EH (cell line): ENCODE measurements at places on chromosomes 11 and 22.

- DNase-seq, result peak; percentile 90
Measured at GRCh38 chr22:29767171-29768051, at the start of gene UQCR10. UQCR10 (plus strand) TSS chr22:29767369; CDS start chr22:29767399, 30 bp downstream.

DNA sequence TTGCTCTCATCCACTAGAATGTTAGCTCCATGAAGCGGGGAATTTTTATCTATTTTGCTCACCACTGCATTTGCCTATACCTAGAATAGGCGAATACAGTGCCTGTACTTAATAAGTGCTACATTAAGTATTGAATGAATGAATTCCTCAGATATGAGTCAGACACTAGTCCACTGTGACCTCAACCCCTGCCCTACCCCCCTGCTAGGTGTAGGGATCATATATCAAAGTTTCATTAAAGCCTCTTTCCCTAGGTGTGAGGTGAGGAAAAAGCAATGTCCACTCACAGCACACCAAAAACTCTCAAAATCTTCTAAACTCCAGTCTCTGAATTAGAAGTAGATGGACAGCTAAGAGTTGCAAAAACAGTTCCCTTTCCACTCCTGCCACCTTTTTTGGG lies 9.8 kb upstream of the PSMA1 start:
- DNase-seq, result no peak

DNA sequence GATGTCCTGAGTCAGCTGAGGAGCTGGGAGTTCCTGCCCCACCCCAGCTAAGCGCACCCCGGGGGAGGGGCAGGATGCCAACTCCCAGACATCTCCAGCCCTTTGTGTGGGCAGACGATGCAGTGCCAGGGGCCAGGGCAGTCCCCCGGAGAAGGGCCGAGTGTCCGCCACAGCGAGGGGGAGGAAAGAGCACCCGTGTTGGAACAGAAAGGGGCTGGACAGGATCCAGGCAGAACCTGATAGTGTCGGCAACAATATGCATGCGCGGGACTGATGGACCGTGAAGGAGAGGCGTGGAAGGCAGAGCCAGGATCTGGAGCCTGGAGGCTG lies 1434.7 kb downstream of the BRD1 start:
- no peak for DNase-seq

GRCh38 chr11:64731601-64732000 lies 8.6 kb upstream of the NRXN2 start:
- DNase-seq, result no peak

DNA sequence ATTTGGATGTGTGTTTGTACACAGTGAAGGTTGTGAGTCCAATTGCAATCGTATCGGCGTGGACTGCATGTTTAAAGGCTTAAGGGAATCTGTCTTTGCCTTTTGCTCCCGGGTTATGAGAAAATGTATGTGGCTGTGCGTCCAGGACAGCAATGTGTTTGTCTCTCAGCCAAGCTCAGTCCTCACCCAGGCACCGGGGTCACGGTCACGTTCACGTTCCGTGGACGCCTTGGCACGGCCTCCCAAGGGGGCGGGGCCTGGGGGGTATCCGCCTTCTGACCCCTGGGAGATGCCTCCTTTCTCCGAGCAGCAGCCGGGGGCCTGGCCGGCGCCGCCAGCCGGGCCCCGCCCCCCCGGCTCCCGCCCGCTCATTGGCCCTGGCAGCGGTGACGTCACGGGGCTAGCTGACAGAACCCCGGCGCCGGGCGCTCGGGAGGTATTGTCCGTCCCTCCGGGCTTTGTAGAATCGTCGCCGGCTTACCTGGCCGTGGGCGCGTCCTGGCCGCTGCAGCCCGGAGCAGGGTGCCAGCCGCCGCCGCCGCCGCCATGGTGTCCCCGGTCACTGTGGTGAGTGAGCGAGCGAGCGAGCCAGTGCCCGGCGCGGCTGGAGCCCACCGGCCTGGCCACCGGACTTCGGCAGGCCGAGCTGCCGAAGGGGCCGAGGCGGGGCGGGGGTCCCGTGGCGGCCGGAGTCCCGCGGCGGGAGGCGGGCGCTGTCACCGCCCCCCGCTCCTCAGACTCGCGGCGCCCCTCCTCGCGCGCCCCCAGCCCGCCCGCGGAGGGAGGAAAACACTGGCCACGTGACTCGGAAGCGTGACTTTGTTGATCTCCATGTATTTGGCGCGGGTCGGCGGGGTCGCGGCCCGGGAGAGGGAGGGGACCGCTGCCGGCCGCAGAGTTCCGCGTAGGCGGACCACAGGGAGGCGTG lies at the start of gene TMEM86A:
TSS of gene TMEM86A (plus strand) at position 439 of the 928 bp plus-strand sequence. CDS start at position 547, 108 bp downstream.
- peak; percentile 84 for DNase-seq

DNA sequence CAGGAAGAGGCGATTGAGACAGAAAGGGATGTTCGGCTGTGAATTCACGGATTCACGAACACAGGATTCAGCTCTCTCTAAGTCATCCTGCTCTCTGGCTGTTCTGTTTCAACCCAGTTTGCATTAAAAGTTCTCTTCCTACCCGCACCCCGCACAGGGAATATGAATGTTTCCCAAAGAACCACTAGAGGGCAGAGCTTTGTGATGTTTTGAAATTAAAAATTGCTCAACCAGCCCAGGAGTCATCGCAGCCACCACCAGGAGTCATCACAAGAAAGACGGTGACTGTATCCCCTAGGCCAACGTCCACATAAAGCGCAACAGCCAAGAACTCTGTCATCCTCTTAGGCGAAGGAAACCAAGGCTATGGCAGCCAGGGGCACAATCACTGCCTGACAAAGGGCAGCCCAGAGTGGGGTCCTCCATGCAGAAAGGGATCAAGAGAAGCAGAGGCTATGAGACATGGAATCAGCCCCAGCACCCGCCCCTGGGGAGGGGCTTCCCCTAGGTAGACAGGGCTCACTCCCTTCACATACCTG lies 122.4 kb downstream of the WT1 start:
- peak; percentile 45 for DNase-seq

DNA sequence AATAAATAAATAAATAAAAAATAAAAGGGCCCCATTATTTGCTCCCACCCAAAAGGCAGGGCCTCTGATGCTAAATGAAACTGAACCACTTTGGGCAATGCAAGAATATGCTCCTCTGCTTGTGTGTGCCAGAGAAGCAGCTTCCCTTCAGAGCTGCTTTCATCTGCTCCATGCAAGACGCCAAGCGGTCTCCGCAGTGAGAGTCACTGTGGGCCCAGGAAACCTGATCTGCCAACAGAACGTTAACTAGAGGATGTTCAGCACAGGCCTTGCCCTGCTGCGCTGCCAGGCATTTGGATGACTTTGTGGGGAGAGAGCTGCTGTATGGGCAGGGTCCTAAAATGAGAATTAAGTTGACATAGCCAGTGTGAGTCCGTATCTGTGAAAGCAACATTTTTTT lies 43.7 kb upstream of the APOA1 start:
- DNase-seq, result no peak

DNA sequence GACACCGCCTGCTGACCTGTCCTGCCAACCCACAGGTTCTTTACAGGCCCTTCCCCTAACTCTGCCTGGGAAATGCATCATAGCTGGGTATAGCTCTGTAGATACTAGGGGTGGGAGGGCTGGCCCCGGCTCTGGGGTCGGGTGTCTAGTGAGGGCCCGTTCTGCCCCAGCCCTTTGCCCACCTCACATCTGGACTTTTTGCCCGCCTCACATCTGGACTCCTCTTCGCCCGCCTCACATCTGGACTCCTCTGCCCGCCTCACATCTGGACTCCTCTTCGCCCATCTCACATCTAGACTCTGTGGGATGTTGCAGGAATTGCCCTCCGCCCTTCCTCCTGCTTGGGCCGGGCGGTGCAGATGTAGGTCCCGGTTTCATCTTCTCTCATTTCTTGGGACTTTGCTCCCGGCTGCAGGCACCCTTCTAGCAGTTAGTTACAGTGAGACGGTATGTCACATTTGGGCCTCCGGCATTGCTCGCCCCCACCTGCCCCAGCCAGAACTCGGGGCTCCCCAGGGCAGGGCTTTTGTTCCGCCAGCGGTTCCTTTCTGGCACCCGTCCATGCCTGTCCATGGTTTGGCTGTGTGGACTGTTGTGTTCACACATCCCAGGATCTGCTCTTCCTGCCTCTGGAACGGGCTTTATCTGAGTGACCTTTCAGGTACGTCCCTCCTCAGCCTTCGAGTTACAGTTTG lies 1153.7 kb downstream of the BRD1 start:
- DNase-seq, result no peak

- DNase-seq, result no peak
Measured at GRCh38 chr11:134489728-134490127, 77.7 kb upstream of the B3GAT1 start.

DNA sequence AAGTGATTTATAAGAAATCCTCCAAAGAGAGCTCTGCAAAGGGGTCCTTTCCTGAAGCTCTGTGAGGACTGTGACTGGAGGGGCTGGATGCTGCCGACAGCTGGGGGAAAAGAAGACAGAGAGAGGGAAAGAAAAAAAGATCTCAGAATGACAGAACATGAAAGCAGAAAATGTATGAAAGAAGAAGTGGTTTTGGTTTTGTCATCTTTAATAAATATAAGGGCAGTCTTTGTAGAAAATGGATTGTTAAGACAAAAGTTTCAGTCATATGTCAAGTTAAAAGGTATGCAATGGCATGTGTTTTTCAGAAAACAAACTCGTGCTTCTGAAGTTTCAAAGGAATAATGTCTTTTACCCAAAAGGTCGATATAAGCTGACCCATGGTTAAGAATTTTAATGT lies 105.5 kb downstream of the CCDC83 start:
- DNase-seq, result no peak

DNA sequence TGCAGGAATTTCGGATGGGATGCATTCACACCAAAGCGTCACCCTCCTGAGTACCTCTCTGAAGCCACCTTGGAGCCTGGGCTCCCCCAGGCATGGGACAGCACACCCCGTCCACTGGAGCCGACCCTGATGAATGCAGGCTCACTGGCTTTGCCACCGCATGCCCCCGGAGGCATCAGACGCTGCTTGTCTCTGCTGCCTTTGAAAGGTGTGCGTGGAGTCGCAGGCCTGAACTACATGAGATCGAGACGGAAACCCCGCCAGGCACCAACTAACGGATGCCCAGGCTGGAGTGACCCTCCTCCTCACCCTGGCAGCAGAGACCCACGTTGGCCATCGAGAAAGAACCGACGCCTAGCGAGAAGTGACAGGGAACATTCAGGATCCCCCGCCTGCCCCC lies 22.5 kb downstream of the KRTAP5-5 start:
- DNase-seq, result no peak

- DNase-seq, result peak; percentile 13
Measured at GRCh38 chr11:131924001-131924400, 553.6 kb downstream of the NTM start.

DNA sequence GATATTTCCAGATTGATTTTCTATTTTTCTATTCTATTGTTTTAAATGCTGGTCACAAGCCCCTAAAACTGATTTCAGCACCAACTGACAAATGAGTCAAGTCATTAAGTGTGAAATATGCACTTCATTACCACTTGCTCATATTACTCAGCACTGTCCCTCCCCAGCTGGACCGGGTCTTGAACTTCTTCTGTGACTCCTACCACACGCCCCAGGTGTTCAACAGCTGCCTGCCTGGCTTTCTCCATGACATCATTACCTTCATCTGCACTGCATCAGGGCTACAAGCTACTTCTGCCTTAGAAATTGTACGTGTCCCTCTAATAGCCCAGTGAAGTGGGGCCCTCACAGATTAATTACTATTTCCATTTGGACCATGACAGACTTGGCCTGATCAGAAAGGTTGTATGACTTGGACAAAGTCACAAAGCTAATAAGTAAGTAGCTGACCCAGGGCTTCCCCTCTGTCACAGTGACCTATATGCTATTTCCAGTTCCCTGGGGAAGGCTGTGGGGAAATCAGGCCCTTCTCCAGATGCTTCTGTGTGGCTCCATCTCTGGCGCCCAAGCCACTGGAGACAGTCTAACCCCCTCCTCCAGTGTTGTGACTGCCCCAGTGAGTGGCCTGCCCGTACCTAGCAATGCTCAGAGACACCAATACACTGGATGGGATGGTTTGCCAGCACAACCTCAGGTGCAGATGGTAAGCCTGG lies 18.1 kb downstream of the TBC1D10A start:
- no peak for DNase-seq

- DNase-seq, result no peak
Measured at GRCh38 chr11:111310088-111310487, 11.7 kb downstream of the POU2AF3 start.

GRCh38 chr22:43744700-43745410 lies 67.2 kb downstream of the EFCAB6 start:
- no peak for DNase-seq

DNA sequence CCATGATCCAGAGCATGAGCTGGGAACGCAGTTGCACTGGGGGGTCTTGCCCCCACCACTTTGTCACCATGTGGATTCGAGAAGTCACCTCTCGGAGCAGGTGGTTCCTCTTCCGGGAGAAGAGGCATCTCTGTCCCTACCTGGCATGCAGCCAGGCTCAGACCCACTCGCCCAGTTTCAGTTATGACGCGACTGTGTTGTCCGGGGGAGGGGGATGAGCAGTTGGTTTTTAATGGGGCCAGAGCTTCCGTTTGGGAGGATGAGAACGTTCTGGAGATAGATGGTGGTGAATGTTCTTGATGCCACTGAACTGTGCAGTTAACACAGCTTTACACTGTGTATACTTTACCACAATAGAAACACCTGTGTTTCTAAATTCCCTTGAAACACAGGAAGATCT lies 41.5 kb downstream of the DHCR7 start:
- DNase-seq, result no peak

GRCh38 chr11:87589082-87589481 lies 551.3 kb downstream of the TMEM135 start:
- DNase-seq, result no peak

GRCh38 chr11:72556433-72556832 lies 117.8 kb downstream of the PDE2A start:
- no peak for DNase-seq

DNA sequence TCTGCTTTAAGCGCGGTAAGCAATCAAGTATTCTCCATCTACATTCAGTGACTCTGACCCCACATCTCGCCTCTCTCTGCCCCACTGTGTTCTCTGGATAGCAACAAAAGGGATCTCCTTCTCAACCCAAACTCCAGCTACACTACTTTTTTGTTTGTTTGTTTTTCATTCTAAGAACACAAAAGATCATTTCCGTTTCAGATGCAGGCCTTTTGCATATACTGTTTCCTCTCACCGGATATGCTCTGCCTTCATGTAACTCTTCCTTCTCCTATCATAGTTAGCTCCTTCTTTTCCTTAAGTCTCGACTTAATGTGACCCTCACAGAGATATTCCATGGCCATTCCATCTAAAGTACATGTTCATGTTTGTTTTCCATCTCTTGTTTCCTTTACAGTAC lies 179.8 kb upstream of the MTMR2 start:
- DNase-seq, result no peak

- DNase-seq, result no peak
Measured at GRCh38 chr22:47552541-47553205, 790.2 kb downstream of the TBC1D22A start.
